ENCODE measurements at places on chromosomes 7 and 10. TPM values are rescaled to one million over a fixed set of nuclear protein-coding genes. Genes with fewer than 3 reads are reported as not detected.

DNA sequence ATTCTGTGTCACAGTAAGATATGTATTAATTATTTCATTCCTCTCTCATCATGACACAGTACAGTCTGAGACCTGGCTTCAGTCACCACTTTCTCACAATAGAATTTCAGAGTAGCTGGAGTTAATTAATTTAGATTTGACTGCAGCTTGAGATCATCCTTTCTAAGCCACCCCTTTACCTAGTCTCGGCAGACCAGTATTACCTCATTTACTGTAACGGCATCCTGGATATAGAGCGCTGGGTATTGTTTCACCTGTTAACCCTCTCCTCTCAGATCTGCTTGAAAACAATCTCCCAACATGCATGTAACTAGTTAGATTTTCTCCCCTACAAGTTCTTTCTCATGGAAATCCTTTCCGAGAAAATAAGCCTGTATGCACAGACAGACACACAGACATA is 1057.5 kb downstream of the GATA3 start:
- DNase-seq: no peak

DNA sequence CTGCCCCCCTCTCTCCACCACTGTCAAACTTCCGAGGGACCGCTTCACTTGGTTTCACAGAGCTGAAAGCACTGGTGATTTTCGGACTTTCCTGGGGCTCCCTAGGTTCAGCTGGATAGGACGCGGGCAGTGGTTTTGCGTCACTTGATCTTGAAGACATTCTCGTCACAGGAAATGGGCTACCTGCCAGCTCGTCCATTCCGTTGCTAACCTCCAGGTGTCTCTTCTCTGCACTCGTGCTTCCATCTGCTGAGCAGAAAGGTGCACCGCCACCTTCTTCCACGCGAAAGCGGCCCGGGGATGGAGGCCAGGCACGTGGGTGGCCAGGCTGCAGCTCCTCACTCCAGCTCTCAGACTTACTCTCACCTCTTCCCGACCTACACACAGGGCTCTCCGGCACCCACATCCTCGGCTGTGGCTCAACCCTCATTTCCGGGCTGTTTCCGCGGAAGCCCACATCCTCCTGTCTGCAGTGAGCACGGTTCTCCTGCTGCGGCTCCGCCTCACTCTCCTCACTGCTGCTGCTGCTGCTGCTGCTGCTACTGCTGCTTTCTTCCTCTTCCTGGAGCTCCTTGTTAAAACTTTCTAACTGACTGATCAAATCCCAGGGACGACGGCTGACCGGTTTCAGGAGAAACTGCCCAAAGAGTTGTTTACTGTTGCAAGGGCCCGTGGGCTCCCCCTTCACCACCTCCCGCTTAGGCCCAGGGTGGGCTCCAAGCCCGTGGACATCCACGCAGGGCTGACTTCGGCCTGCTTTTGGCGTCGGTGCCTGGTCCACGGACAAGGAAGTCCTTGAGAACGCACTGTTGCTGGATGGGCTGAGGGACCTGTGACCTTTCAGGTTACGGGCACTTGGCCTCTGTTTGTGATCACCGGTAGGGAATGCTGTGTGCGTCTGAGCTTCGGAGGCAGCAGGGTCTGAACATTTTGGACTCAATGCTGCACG is 32.1 kb downstream of the JCAD start:
- no peak for DNase-seq

DNA sequence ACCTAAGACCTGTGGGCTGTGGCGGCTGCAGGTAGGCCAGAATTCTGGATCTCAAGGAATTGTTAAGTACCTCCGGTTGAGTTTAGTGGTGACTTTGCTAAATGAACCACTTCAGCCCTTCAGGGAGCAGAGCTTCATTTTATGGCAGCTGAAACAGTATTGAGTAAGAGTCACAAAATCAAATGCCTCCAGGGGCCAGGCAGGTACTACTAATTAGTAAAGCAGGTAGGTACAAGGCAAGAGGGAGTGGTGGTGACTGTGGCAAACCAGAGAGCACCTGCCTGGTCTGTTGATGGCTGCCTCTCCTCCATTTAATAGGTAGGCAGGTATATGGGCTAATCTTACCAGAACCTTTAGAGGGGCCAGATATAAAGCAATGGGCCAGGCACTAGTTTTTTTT is 118.8 kb downstream of the EMX2 start:
- no peak for DNase-seq

DNA sequence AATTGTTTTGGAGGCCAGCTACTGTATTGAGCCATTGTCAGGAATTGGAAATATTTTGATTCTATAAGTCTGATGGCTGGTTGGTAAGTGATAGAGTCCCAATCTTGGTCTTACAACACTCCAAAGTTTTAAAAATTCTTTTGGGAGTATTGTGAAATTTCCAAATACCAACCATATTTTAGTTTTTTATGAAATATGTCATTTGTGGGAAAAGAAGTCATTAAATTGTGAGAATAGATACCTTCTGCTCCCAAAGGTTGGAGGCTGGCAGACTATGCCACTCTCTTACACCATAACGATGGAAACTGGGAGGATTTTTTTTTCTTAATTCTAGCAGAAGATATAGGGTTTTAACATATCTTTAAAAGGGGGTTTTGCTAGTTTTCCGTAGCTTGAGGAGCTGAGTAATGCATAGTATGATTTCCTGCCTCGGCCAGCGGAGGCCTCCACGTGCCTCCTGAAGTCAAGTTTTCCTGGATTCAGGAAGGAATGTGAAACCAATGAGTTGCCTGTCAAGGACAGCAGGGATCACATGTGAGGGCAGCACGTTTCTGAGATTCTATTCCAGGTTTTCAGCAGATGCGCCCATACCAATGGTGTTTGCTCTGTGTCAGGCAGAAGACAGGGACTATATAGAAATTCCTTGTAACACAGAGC is 92.2 kb upstream of the LAMB4 start:
- no peak for DNase-seq

GRCh38 chr10:130354976-130355795 is 219.0 kb downstream of the GLRX3 start:
- DNase-seq: no peak

CYP2C19 gene
- total RNA-seq: not detected

ZNF107 gene
- total RNA-seq: 1.3 TPM

OR13A1 gene
- not detected for total RNA-seq

KCP gene
- not detected for total RNA-seq

ASAH2 gene
- total RNA-seq: 0.38 TPM
